T-helper 22 cell (primary cell): ENCODE measurements at places on chromosomes 5 and 9.

- no peak for DNase-seq
Measured at GRCh38 chr5:91477408-91477807, 94.3 kb upstream of the ARRDC3 start.

DNA sequence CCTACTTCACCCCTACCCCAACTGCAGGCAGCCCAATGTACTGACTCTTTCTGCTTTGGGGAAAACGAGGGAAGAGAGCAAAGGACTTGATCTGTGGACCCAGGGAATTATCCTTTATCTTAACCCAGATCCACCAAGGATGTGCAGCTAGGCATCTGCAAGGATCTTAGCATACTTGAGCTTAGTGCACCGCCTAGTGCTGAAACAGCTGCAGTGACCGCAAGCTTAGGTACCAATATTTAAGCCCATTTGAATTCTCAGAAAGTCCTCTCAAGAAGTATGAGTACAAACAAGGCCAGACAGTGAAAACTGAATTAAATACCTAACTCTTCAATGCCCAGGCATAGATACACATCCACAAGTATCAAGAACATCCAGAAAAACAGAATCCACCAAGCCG is 576.7 kb upstream of the ADAMTS16 start:
- DNase-seq, result no peak

- DNase-seq, result no peak
Measured at GRCh38 chr5:159883522-159883950, 32.7 kb upstream of the ADRA1B start.

GRCh38 chr5:132267931-132268768 is 10.7 kb downstream of the PDLIM4 start:
- DNase-seq, result no peak

DNA sequence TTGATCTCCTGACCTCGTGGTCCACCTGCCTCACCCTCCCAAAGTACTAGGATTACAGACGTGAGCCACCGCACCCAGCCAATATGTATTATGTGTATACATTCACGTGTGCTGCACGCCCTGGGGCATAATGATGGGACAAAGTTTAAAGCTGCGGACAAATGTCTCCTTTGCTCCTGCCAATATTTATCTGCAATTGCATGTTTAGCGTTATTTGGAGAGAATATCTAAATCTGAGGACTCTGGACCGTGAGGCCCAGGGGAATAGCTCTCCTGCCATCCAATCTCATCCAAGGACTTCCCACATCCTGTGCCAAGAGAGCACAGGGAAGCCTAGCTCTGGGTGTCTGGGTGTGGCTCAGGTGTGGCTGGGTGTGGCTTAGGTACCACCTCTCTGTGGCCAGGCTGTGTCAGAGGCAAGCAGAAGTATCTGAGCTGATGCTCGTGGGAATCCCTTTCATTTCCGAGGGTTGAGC is 6.9 kb upstream of the BOD1 start:
- no peak for DNase-seq
